ENCODE measurements at places on chromosomes 11 and 22.

DNA sequence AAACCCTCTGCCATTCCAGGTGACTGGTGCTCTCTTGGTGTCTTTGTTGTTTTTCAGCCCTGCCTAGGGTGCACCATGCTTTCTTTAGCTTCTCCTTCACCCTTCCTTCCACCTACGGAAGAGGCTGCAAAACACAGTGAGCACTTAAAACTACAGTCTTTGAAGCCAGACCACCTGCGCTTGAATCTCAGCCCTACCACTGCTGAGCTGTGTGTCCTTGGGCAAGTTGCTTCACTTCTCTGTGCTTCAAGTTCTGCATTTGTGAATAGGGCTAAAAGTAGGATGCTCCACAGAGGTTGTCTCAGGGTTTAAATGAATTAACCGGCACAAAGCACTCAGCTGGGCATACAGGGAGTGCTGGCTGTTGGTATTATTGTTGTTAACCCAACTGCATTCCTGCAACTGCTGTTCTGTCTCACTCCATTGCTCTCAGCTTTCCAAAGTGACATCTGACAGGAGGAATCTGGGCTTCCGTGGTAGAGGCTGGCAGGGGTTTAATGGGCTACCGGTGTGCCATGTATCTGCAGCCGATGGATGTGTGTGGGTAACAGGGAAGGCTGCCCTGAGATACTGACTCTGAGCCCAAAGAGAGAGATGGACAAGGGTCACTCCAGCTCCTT lies 139.3 kb downstream of the FBXO7 start:
- no peak for DNase-seq

DNA sequence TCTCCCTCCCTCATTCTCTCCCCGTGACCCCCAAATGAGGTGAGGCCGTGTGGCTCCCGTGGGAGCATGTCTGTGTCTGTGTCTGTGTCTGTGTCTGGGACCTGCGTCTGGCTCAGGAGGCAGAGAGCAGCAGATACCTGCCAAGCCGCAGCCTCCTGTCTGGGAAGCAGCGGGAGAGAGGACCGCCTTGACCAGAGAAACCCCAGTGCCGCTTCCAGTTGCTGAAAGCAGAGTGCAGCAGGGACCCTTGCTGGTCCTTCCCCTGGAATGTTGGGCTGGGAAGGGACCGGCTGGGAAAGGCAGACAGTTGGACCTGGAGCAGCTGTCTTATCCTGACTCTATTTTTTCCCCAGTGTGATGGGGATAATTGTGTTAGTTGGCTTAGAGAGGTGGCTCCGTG lies 525 bp downstream of the CSDC2 start:
- no peak for DNase-seq

DNA sequence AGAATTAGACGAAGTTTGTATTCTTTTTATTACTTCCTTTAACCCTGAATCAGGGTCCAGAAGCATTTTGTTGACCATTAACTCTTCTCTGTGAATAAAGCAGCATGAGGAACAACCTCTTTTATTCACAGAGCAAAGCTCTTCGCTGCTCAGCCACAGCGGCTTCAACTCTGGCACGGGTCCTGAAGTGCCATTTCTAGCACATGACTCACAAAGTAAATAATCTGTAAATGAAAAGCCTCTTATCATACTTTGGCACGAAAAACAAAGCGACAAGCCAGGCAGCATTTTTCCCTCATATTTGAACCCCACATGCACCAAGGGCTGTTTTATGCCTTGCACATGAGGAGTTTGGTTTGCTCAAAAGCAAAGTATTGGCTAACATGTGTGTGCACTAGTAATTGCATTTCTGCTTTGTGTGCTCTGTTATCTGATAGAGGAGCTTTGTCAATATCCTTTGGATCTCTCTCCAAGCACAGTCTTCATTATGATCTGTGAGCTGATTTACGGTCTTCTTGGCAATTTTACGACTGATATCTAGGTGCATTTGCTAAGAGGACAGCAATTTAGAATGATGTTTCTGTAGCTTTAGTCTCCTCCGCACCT lies 33.0 kb upstream of the APOBEC3A start:
- peak; percentile 77 for DNase-seq

GRCh38 chr11:61679893-61680621 lies at the start of gene DAGLA:
TSS of gene DAGLA (plus strand) at chr11:61680391. CDS start at chr11:61720156, 39,765 bp downstream.
- DNase-seq = peak; percentile 74

DNA sequence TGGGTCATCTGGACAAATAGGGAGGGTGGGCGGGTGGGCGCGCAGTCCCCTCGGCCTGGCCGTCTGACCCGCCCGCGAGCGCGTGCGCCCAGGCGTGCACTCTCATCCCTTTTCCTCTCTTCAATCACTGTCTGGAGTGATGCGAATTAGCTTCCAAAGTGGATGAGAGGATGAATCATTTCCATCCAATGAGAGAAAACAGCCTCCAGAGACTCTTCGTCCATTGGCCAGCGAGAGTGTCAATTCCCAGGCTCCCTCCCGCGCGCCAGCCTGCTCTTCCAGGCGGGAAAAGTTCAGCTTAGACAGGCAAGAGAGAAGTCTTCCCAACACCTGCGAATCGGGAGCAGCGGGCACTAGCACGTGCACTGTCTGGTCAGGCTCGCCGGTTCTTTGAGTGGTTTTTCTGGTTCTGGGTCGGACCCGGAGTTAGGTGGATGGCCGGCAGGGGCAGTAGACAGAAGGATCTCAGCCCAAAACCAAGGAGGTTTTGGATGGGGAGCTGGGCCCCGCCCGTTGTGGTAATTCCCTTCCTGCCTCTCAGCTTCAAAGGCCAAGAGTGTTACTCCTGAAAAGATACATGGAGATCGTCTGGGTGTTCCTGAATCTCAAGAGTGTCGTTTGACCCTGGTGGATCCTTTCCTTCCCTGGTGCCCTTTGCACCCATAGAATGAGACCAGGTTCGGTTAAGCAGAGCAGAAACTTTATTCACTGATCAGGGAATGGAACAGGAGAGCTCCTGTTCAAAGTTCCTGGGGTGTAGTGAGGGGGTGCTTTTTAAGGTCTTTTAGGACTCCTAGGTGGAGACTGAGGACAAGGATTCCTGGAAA lies 33.4 kb upstream of the GLYATL1 start:
- peak; percentile 87 for DNase-seq

DNA sequence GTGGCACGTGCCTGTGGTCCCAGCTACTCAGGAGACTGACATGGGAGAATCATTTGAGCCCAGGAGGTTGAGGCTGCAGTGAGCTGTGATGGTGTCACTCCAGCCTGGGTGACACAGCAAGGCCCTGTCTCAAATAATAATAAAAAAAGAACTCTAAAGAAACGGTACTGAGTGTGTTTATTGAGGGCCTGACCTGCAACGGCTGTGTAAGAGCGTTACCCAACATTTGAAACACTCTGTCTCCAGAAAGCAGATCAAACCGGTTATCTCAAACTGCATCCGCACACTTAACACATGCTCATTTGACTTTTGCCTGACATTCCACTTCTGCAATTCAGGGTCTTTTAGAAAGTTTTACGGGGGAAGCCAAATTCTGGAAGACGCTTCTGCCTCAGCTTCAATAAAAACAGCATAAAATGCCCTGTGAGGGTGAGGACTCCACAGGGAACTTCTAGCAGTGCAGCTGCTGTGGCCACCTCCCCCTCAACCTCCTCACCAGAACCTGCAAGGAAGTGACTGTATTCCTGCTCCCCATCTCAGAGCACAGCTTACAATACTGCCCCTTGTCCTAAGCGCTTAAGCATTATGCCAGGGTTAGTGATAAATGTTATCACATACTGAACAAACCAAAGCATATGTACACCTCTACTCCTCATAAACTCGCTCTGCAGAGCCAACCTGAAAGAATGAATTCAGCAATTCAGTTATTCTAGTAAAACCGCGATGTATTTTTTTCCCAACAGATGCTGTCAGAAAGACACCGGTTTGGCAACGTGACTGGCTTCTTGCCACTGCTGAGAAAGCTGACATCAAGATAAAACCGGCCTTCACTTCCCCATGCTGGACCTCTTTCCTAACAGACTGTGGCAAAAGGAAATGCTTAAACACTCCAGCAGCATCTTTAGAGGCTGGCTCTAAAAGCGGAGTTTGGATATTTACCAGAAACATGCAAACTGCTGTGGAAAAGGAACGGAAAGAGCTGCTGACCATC lies 52.2 kb downstream of the PRDM10 start:
- DNase-seq = peak; percentile 52

DNA sequence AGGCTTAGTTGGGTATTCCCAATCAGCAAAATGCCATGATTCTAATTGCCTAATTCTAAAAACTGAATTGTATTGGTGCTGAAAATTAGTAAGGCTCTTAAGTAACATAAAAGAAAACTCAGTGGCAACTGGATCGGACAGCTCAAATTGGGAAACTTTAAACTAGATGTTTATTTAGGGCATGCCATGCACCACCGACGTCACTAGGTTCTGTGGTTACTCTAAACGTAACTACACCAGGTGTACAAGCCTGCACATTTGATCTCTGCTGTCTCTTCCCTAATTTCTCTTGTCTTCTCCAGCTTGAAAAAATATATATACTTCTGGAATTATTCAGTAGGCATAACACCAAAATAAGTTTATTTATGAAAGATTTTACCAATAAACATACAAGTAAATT lies 378.2 kb downstream of the DCDC1 start:
- DNase-seq = no peak

DNA sequence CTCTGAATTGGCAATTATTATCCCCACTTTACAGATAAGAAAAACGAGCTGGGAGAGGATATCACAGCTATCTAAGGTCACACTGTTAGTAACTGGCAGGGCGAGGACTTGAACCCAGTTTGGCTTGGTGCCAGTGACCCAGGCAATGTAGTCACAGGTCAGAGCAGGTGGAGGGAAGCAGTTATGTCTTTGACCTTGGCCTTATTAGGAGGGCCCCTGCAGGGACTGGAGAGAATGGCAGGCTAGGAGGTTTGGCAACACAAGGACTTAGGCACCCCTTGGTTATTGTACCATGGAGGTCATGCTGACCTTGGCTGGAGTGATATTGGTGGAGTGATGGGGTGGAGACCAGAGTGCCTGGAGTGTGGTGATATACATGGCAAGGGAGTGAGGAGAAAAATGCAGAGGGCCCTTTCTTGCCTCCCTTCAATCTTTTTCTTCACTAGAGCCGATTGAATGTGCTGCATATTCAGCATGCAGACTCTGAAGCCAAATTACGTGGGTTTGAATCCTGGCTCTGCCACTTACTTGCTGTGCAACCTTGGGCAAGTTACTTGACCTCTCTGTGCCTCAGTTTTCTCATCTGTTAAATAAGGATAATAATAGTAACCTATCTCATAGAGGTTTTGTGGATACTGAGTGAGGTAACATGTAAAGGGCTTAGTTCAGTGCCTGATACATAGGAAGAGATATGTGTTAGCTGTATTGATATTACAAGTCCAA lies 92.7 kb upstream of the TBCEL start:
- no peak for DNase-seq
